Stimulated activated naive CD8-positive, alpha-beta T cell treated with anti-CD3 and anti-CD28 coated beads, Interleukin-15, Interleukin-2, amounts not matched to agents 100 U/mL and 50 U/mL, for 24 hours (primary cell): ENCODE measurements at places on chromosomes 16 and 17.
A peak's percentile ranks its signal among the peaks of the same experiment; 100 is the strongest.

- DNase-seq = peak; percentile 14
Observed at GRCh38 chr17:333626-334396, 18.8 kb downstream of the RPH3AL start.

DNA sequence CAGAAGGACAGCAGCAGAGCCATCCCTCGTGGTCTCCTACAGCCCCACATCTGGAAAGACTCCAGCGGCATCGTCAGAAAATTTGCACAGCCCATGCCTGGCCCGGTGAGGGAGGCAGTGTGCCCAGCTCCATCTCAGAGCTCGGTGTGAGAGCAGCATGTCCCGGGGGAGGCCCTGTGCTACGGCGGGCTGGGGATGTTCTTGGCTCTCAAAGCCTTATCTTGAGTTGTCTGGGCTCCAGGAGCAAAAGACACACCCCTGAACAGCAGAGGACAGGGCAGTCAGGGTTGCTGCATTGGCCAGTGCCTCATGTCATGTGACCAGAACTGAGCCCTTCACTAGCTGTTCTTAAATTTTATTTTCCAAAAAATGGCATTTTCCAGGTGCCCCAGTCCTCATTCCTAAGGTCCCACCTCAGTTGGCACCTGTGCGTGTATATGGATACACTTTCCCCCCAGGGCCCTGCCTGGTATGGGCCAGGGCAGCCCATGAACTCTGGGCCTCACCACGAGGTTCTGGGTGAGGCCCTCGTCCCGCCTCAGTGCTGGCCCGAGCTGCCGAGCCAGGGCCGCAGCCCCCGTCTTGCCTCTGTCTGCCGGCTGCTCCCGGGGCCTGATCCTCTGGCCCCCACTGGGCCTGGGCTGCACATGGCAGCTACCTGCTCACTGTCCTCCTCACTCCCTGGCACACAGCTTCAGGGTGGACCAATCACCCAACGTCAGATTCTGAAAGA, 3.0 kb downstream of the NUDT16L1 start:
- DNase-seq = no peak

- DNase-seq = no peak
Observed at GRCh38 chr16:56355221-56355620, 70.1 kb downstream of the AMFR start.

DNA sequence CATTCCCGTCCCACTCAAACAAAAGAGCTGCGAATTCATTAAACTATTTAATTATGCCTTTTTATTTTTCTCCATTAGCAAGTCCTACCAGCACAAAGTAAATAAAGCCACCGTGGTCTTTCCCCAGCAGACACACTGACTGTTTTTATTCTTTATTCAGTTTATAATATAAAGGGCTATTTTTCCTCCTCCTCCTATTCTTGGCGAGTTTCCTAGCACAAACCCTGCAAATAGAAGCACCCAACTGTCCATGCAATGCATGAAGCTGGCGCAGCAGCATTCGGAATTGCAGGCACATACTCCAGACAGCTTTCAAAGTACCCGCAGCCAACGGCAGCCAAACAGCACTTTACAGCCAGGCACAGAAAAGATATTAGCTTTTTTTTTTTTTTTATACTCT, 583.4 kb upstream of the PSMD7 start:
- DNase-seq = no peak

GRCh38 chr17:61209525-61209924, 190.1 kb upstream of the TBX2 start:
- no peak for DNase-seq

DNA sequence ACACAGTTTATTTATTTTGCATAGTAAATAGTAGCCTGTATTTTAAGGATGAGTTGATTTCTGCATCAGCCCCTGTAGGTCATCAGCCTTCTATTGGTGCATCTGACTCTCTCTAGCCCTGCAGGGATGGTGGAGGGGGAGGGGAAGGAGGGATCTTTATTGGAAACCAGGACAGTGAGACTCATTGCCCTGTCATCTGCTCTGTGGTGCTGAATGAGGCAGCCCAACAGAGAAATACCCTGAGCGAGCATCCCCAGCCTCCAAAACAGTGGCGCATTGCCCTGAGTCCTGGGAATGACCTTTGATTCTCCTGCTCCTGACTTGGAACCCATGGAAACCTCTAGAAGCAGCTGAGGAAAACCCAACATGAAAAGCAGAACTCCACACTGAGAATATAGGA, 45.5 kb upstream of the STH start:
- DNase-seq = no peak

- no peak for DNase-seq
Observed at GRCh38 chr17:55285340-55286301, 20.9 kb downstream of the HLF start.

DNA sequence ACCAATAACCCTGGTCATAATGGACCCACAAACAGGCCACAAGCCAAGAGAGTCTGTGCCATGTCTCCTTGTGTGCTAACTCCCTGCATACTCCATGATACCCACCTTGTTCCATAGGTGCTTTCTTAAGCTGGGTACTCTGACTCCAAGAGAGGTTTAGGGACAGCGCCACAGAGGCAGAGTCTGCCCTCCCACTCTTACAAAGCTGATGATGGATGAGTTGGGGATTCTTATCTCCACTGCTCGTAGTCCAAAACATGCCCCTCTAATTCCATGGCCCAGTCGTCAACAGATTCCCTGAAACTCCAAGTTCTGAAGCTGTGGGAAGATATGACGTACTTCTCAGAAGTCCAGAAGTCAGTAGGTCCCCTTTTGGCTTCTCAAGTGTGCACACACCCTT, 184.4 kb upstream of the CCL2 start:
- DNase-seq = no peak

GRCh38 chr16:77066896-77067496, 124.0 kb upstream of the MON1B start:
- DNase-seq = no peak

GRCh38 chr16:54286366-54287130, at the start of gene IRX3:
Gene IRX3 (minus strand): TSS chr16:54286787. CDS start chr16:54286050, 737 bp downstream.
- no peak for DNase-seq

DNA sequence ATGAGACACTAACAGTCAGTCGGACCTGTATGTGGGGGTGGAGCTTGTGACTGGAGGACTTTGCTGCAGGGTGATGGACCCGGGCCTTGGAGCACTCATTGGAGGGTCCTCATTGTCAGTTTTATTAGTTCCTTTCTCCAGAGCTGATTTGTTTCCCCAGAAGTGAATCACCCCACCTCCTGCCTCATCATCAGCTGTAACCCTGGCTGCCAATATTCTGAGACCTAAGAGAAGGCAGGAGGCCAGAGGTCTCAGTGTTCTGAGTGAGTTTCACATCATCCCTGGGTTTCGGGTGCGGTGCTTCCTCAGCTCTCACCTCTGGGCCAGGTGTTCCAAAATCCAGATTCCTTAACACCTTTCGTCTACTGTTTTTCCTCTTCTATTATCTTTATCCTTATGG, 49.9 kb upstream of the KIFC3 start:
- DNase-seq = no peak

DNA sequence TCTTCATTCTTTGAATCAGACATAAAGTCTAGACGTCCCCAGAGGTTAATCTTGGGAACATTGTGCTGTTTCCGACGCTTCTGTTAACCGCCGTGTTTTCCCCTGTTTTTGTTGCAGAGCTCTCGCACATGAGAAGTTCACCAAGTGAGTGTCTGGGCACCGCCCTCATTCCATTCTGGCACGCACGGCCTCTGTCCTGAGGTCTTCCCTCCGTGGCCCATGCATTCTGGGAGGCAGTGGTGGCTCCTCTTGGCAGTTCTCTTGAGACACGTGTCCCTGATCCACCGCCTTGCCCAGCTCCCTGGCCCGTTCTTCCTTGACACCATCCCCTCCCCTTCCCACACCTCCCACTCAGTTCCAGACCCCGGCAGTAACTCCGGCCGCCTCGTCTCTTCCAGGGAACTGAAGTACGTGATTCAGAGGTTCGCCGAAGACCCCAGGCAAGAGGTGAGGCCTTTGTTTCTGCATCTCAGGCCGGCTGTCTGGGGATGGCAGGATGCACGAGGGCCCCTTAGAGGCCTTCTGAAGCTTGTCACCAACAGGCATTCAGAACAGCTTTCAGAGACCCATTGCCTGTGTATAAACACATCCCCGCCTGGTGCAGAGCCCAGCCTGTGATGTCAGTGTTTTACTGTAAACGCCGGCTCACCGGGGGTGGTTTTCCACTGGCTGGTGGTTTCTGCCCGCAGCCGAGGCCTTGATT, 85.9 kb upstream of the PLCG2 start:
- DNase-seq = no peak

GRCh38 chr16:84600343-84601229, 17.3 kb downstream of the COTL1 start:
- DNase-seq = peak; percentile 38

- DNase-seq = peak; percentile 59
Observed at GRCh38 chr17:59963738-59964481, 630 bp downstream of the RNFT1 start.

DNA sequence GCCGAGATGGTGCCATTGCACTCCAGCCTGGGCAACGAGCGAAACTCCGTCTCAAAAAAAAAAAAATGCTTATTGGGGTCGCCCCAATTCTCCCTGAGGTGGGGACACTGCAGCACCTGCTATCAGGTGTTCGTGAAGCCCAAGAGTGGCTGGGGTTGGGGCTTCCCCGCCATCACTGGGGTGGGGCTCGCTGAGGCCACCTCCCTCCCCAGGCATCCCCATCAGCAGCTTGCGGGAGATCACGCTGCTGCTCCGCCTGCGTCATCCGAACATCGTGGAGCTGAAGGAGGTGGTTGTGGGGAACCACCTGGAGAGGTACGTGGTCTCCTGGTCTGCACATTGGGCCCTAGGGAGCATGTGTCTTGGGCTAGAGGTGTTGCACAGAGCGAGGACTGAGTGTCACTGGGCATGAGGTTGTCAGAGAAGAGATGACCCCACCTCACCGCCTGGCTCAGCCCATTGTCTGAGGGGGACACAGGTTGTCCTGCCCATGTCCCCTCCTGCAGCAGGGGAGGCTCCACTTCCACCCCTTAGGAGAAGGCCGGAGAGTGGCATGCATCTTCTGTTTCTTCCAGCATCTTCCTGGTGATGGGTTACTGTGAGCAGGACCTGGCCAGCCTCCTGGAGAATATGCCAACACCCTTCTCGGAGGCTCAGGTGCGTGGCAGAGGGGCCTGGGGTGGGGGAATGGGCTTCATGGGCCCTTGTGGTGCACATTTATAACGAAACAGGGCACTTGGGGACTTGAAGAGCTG, 4.9 kb downstream of the CDK10 start:
- DNase-seq = peak; percentile 1

DNA sequence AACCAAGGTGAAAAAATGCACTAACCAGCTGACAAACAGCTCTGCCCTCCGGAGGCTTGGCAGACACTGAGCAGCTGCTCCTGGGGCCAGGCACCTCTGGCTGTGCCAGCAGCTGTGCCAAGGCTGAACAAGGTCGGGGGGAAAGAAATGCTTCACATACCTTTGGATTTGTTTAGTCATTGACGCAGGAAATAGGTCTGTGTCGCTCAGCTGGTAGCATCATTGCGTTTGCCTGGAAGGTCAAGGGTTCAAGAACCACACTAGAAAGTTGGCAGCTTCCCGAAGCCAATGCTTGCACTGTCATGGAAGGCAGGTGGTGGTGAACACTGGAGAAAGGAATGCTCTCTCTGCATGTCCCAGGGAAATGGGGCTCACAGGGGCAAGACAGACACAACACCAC, 63.5 kb downstream of the PCTP start:
- no peak for DNase-seq

DNA sequence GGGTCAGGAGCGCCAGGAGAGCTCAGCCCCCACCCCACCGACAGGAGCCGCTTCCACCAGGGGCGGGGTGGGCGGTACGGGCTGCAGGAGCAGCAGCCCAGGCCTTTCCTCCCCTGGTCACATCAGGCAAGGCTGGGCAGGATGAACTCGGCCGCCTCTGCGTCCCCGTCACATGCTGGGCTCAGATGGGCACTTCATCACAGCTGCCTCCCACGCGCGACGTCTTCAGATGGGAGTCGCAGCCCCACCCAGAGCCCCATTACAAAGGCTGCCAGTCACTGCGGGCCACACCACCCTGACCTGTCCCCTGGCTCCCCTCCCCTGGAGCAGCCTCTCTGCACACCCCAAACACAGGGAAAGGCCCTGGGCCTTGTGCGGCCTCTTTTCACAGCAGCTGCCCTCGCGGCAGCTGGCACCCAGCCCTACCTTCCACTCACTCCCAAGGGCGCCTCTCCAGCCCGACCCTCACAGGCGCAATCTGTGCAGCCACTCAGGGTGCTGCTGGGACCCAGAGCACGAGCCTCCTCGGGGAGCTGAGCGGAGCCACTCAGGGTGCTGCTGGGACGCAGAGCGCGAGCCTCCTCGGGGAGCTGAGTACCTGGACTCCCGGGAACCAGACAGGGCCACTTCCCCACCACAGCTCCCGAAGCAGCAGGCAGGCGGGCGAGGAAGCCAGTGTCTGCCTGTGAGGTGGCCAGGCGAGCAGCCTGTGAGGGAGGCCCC, 4.7 kb downstream of the ZNF598 start:
- DNase-seq = no peak

GRCh38 chr16:391885-392335, 5.1 kb upstream of the NME4 start:
- DNase-seq = peak; percentile 93

- DNase-seq = no peak
Observed at GRCh38 chr17:63740464-63741142, 996 bp downstream of the STRADA start.

DNA sequence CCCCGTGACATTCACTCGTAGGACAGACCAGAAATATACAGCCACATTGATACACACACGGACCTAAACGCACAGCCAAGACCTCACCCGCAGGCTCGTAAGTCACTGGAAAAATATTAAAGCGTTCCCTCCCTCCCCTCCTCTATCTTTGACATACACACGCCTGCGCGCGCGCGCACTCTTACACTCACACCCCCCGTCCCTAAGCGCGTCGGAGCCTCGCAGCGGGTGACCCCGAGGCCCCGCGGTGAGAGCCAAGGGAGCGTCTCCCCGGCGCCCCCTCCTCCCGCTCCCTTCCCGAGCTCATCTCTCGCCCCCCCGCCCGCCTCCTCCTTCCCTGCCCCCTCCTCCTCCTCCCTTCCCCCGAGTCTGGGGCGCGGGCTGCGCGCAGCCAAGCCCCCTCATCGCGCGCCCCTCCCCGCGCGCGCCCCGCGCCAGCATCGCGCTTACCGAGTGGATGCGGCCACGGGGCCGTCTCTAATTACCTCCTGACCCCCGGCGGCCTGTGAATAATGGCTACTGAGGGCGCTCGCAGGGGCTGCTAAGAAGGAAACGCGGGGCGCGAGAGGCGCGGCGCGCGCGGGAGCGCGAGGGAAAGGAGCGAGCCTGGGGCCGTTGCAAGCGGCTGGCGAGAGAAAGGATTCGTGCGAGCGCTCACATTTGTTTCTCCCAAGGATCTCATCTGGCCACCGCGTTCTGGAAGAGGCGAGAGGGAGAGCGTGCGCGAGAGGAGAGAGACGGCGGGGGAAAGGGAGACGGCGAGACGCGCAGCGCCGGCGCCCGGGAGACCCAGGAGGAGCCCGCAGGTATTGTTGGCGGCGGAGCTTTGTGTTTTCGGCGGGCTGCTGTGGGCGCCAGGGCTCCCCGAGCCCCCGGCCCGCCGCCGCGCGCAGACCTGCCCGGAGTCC, 42.4 kb downstream of the RAI1 start:
- peak; percentile 46 for DNase-seq
